Cerebellar nuclear complex (tissue), 1 donor: ENCODE measurements at places on chromosomes 5 and 9.

DNA sequence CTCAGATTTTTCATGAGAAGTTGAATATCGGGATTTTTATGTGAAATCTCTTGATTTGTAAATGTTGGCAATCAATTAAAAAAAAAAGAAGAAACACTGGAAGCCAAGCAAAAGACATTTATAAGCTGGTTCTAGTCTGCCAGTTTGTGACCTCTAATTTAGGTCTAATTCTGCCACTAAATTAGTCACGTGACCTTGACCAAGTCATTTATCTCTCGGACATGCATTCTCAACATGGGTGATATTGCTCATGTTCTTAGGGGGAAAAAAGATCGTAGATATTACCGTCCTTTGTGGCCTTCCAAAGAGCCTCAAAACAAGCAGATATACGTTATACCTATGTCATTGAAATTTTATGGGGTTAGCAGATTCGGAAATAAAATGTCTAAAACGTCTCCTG lies 52.9 kb upstream of the PTPDC1 start:
- DNase-seq, result no peak

GRCh38 chr9:70438341-70438928 lies 24.0 kb upstream of the KLF9 start:
- DNase-seq, result no peak

GRCh38 chr9:26947736-26948135 lies 694 bp upstream of the PLAA start:
- DNase-seq, result no peak

GRCh38 chr5:33482335-33482734 lies 41.6 kb downstream of the TARS1 start:
- no peak for DNase-seq

- DNase-seq, result no peak
Observed at GRCh38 chr5:38935437-38935836, 89.6 kb downstream of the OSMR start.

DNA sequence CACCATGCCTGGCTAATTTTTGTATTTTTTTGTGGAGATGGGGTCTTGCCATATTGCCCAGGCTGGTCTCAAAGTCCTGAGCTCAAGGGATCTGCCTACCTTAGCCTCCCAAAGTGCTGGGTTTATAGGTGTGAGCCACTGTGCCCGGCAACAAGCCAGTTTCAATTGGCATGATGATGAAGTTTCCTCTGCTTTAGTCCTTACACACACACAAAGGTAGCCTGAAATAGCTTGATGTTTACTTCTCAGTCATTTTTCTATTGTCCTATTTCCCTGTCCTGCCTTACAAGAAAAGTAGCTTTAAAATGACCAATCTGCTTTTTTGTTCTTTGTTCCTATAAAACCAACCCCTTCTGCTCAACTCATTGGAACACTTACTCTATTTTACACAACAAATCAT lies 33.6 kb downstream of the PDE6A start:
- no peak for DNase-seq

GRCh38 chr9:129553277-129553676 lies 67.6 kb downstream of the C9orf50 start:
- no peak for DNase-seq

GRCh38 chr9:805151-805550 lies 36.3 kb upstream of the DMRT1 start:
- no peak for DNase-seq

DNA sequence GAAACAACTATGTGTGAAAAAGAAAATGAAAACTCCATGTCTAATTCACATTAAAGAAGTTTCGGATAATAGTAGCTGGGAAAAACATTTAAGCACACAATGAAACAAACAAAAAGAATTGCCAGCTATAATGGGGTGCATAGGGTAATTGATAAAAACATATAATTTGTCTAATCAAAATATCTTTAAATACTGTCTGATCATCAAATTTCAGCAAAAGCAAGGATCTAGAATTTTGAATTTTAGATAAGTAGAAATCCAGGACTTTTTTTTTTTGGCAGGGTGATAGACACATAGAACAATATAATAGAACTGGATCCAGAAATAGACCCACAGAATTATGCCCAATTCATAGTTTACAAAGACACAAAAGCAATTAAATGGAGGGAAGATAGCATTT lies 585.0 kb downstream of the TAF11L14 start:
- no peak for DNase-seq

- DNase-seq, result no peak
Observed at GRCh38 chr5:148090146-148090772, 26.5 kb downstream of the SPINK5 start.

GRCh38 chr5:159331093-159331973 lies 1.0 kb upstream of the IL12B start:
- no peak for DNase-seq
